ENCODE measurements at places on chromosomes 7 and 10.

GRCh38 chr7:101832205-101832631 is 14.8 kb downstream of the CUX1 start:
- no peak for DNase-seq

GRCh38 chr10:12394241-12395033 is 45.1 kb downstream of the CAMK1D start:
- no peak for DNase-seq

- DNase-seq: no peak
Measured at GRCh38 chr7:12623223-12623622, 52.7 kb downstream of the SCIN start.

DNA sequence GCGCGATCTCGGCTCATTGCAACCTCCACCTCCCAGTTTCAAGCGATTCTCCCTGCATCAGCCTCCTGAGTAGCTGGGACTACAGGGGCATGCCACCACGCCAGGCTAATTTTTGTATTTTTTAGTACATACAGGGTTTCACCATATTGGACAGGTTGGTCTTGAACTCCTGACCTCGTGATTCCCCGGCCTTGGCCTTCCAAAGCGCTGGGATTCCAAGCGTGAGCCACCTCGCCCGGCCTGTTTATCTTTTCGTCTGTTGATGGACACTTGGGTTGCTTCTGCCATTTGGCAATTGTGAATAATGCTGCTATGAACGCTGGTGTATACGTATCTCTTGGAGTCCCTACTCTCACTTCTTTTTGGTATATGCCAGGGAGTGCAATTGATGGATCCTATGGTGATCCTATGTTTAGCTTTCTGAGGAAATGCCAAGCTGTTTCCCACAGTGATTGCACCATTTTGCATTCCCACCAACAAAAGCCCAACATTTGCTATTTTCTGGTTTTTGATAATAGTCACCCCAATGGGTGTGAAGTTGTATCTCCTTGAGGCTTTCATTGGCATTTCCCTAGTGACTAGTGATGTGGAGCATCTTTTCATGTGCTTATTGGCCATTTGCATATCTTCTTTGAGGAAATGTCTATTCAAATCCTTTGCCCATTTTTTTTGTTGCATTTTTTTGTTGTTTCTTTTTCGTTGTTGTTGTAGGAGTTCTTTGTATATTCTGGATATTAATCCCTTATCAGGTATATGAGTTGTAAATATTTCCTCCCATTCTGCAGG is 3.5 kb downstream of the ANTXRL start:
- DNase-seq: no peak

GRCh38 chr7:122637784-122638183 is 61.1 kb downstream of the RNF133 start:
- DNase-seq: no peak

DNA sequence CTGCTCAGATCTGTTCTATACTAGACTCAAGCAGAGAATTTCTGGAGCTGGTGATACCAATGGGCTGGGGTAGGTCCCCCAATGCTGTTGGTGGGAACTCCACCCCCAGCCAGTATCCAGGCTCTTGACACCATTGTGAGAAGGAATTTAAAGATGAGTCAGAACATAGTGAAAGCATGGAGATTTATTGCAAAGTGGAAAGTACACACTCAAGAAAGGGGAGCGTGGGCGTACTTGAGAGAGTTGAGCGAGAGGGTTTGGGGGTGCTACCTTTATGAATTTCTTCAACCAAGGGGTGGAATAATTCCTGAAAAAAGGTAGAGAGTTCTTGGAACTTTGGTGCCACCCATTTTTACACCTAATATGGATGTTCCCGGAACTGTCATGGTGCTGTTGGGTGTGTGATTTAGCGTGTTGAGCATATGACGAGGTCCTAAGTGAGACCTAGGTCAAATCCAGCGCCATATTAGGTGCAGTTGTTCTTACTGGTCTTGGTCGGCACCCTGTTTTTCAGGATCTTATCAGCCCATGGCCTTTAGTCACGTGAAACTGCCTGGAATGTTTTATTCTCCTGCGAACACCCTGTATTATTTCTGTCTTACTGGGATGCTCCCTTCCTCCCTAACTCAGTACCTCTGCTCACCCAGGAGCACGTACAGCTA is 122.0 kb upstream of the AHR start:
- DNase-seq: no peak

DNA sequence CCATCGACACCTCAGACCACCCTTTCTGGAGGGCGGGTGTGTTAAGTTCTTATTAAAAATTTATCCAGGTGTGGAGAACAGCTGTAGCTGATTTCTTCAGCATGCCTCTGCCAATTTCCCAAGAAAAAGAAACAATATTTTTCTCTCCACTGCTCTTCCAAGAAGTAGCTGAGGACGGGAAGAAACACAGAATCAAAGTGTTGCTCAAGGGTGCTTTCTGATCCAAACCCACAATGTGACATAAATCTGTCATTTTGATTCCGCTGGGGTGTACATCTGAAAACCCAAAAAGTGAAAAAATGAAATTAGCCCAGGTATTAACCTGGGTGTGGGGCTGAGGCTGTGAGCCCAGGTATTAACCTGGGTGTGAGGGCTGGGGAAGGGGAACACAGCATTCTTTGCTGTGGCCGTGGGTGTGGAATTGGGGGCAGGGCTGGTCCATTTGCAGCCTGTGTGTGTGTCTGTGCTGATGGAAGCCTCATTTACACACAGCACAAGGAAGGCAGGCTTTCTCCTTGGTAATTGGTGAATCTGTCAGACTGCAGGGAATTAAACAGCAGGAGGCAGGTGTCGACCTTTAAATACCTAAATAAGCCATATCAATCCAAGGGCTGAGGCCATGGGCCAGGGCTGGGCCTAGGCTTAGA is 48.4 kb upstream of the CCDC3 start:
- no peak for DNase-seq

GRCh38 chr7:2441430-2442058 is 34.7 kb downstream of the GRIFIN start:
- no peak for DNase-seq

DNA sequence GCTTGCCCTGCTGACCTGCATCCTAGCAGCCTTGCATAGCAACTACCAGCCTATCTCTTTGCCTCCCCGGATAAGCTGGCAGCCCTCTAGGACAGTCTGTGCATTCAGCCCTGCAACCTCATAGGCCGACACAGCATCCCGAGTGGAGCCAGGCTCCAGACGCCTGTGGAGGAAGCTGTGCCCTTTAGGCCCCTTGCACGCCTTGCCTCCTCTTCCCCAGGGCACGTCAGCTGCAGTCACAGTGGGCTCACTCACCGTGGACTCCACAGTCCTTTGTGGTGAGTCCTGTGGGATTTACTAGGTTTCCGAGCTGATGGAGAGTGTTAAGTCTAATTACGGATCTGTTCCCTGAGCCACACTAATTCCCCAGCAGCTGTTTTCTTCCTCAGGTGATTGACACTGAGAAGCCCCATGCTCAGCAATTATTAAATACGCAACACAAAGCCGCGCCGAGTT is 540.0 kb downstream of the TCERG1L start:
- DNase-seq: no peak

GRCh38 chr10:127953876-127954275 is 47.0 kb downstream of the PTPRE start:
- DNase-seq: no peak

DNA sequence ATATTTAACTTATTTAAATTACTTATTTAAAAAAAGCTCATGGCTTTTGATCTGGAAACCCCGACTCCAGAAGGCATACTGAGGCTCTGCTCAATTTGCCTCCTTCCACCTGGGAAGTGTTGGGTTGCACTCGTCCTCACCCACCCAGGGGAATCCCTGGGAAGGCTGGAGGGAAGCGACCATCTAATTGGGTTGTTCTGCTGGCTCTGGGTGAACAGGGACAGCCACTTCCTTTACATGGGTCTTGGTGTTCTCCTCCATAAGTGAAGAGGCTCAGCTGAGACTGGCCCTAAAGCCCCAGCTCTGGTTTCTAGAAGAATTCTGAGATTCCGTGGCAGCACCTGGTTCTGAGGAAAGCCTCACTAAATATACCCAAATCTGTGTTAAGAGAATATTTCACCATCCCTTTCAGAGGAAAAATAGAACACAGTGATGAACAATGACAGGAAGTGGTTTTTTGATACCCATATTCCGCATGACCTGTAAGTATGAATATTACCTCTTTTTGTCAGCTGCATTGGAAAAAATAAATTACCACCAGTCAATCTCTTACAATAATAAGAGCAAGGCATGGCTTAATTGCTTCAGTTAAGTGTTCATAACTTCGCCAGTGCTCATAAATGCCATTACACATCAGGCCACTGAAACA is 131.1 kb upstream of the SHH start:
- no peak for DNase-seq

DNA sequence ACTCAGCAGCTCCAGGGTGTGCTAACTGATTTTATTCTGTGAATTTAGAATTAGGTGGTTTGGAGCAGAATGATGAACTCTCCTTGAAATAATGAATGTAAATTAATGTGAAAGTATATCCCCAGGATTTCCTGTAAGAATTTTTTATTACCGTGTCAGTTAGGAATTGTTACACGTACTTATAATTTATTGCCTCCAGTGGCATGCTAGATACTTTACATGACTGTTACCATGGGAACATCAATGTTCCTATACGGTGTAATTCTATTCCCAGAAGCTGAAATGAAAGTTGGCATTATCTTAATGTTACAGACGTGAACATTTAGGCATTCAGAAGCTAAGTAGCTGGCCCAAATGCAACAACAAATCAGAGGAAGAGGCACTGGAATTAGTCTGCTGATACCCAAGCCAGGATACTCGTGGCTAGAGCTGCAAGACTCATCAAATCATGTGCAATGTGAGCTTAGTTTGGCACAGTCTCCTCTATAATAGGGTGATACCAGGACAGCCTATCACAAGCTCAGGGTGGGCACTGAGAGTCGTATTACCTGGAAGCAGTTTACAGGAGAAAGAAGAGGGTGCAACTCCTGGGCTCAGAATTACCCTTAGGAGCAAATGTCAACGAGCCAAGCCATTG is 30.0 kb upstream of the PRKAR2B start:
- DNase-seq: no peak

DNA sequence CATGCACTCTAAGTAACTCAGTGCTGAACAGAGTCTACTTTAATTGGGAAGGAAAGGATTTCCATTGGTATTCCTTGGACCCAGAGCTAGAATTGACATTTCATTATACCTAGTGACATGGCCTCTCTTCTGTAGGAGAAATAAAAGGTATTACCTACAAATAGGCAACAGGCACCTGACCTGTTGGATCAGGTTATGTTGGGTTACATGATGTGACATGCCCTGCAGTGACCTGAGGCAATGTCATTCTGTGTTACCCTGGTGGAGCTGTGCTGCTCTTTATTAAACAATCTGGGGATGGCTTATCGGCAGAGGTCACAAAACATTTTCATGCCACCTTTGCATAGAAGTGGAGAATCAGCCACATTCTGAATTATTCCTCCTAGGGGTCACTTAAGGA is 427.7 kb downstream of the MDFIC start:
- DNase-seq: no peak

DNA sequence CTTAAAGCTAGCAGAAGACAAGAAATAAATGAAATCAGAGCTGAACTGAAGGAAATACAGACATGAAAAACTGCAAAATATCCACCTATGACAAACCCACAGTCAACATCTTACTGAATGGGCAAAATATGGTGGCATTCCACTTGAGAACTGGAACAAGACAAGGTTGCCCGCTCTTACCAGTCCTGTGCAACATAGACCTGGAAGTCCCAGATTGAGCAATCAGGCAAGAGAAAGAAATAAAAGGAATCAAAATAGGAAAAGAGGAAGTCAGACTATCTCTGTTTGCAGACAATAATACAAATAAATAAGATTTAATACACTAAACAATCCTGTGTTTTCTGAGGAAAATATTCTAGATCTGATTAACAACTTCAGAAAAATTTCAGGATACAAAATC is 570.5 kb upstream of the SEMA3D start:
- no peak for DNase-seq

DNA sequence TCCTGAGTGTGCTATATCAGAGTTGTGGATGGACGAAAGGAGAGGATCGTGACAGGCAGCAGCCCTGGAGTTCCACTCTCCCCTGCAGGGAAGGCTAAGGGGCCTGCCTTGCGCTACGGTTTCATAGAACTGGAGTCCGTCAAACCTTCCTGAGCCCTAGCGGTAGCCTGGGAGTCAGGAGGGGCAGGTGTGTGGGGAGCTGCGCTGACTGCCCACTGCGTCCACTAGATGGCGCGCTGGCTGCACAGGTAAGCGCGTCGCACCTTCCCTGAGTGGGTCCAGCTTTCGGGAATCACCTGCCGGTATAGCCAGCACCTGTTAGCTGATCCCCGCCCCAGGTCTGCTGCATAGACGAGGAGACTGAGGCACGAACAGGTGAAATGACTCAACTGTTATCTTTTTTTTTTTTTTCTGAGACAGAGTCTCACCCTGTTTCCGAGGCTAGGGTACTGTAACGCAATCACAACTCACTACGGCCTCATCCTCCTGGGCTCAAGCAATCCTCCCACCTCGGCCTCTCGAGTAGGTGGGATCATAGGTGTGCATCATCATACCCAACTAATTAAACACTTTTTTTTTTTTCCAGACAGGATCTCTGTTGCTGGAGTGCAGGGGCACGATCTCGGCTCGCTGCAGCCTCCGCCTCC is 20.2 kb upstream of the BAIAP2L1 start:
- DNase-seq: peak; percentile 85

- no peak for DNase-seq
Measured at GRCh38 chr10:129932751-129933433, 31.2 kb downstream of the EBF3 start.

DNA sequence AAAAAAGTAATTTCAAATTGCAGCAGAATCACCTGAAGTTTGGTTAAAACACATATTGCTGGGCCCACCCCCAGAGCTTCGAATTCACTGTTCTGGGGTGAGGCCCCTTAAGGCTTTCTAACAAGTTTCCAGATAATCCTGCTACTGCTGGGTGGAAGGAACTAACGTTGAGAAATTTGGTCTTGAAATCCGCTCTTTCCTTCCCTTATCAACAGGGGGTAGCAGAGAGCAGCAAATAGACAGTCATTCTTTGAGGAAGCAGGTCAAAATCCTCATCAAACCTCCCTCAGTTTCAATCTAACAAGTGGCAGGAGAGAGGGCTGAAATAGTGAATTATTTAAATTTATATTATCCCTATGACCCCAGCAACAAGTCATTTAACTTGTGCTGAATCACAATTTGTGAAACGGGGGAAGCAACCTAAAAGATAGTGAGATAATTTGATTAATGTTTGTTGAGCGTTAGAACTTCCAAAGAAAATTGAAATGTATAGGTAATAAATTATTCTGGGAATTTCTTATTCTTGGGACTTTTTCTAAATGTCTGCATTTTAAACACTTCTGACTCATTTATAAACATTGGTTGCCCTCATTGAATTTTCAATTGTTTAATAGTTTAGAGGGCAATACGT is 21.7 kb upstream of the MALSU1 start:
- no peak for DNase-seq

DNA sequence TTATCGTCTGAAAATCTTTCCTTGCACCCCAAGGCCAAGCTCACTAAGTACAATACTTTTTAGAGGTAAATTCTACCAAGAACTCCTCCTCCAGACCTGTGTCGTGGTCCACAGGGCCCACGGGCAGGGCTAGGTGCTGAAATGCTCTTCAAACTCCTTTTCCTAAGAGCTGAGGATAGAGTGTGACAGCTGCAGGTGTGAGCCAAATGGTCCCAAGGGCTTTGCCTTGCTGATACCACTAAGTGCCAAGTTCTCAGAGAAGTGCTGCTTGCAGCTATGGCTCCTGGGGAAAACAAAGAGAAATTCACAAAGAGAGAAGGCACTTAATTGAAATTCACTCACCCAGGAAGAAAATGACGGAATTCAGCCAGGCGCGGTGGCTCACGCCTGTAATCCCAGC is 868.9 kb upstream of the AUTS2 start:
- no peak for DNase-seq
